Liver (tissue), 10 donors: ENCODE measurements at places on chromosomes 6 and 20. TPM values are rescaled to one million over a fixed set of nuclear protein-coding genes. Genes with fewer than 3 reads are reported as not detected.

CPXM1 gene
- 5.5 TPM for total RNA-seq

LY6G6D gene
- total RNA-seq: not detected

ZKSCAN3 gene
- 2.8 TPM for total RNA-seq

DNA sequence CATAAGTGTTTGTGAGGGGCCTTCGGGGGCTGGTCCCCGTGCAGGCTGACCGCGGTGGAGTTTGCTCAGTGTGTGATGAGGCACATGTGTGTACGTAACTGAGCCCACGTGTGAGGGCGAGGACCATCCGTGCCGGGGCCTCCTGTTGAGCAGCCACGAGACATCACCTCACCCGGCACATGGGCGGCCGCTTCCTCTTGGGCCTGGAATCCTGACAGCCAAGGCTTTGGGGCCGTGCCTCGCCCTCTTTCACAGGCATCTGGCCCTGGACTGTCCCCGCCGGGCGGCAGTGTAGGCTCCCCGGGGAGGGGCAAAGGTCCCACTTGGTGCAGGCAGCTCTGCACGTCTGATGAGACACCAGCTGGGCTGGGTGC lies 202.3 kb downstream of the DLL1 start:
- no peak for DNase-seq

DNA sequence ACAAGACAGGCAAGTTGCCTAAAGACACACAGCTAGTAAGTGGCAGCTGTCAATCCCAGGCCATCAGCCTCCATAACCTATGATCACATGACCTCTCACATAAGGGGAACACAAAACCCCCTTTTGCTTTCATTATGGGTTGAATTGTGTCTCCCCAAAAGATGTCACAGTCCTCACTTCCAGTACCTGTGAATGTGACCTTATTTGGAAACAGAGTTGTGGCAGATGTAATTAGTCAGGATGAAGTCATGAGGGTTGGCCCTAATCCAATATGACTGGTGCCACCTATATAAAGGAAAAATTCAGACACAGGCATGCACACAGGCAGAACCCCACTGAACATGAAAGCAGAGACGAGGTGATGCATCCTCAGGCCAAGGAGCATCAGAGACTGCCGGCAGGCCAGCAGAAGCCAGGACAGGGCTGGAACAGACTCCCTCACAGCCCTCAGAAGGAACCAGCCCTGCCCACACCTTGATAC lies 33.6 kb downstream of the GFOD1 start:
- no peak for DNase-seq

GRCh38 chr6:31462026-31462963 lies 35.6 kb upstream of the MICB start:
- no peak for DNase-seq
